Stomach (tissue), 19 donors: ENCODE measurements at places on chromosomes 1 and 21. TPM values are rescaled to one million over a fixed set of nuclear protein-coding genes. Genes with fewer than 3 reads are reported as not detected.

- DNase-seq, result no peak
These were observed 28.5 kb downstream of the WNT4 start for GRCh38 chr1:22114083-22115012.

DNA sequence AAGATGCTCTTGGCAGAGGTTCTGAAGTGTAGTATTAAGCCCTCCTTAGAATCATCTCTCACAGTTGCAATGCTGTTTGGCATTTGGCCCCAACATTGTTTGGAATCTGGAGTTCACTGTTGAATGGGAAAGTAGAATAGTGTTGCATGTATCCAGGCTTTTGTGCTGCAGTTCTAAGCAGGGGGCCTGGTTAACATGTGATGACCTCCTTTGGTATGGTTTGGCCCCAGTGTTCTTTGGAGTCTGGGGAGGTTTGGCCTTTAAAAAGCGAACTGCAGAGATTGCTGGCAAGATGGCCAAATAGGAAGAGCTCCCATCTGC, 61.8 kb upstream of the PLD5 start:
- no peak for DNase-seq

The TPM3 gene
- 101 TPM for polyA plus RNA-seq

DNA sequence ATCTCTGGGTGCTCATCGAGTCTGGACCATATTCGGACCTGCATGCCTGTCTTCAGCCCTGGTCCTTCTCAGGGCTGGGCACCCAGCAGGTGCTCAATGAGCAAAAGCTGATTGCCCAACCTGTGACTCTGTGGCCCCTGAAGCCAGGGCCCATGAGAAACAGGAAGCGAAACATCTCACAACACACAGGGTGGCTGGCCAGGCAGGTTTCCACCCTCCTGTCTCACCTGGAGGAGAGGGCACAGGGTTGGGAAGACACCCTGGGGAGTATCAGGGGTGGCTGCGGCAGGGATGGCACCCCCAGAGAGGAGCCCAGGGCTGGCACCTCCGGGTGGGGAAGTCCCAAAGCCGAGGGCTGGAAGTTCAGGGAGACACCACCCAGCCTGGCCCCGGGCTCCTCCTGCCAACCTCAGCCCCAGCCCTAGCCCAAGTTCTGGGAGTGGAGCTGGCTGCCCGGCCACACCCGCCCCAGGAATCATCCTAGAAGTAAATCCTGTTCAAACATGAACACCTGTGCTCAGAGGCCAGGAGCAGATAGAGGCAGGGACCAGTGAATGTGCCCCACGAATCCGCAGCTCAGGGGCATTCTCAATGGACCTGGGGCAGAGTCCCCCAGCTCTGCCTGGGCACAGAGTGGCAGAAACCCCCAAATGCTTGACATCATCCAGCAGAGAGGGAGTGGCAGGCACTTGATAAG, 54.6 kb downstream of the RAP1GAP start:
- DNase-seq, result peak; percentile 67

The B3GALNT2 gene
- 6.2 TPM for polyA plus RNA-seq

GRCh38 chr1:156135930-156136871, 17.2 kb upstream of the SEMA4A start:
- DNase-seq, result no peak

The PLPPR4 gene
- polyA plus RNA-seq, result not detected

The NBL1 gene
- 111 TPM for polyA plus RNA-seq

DNA sequence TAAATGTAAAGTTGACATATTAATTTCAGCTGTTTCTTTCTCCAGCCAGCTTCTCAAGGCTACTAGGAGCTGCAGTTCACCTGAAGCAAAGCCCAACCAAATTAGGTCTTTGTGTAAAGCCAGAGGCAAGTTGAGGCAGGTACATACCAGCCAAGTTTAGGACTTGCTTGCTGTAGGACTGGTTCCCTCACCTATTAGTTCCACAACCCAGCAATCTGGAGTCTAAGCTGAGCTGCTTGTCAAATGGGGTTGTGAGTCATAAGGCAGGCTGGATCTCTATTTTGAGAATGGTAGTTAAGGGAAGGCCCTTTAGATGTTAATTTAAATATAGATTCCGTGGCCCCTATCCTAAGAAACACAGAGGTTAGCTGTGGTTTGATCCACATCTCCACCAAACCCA, 7.6 kb upstream of the FLG2 start:
- peak; percentile 2 for DNase-seq

The LRRC39 gene
- polyA plus RNA-seq, result 0.98 TPM

The PGBD5 gene
- 0.20 TPM for polyA plus RNA-seq

The ZNF362 gene
- 10.1 TPM for polyA plus RNA-seq

DNA sequence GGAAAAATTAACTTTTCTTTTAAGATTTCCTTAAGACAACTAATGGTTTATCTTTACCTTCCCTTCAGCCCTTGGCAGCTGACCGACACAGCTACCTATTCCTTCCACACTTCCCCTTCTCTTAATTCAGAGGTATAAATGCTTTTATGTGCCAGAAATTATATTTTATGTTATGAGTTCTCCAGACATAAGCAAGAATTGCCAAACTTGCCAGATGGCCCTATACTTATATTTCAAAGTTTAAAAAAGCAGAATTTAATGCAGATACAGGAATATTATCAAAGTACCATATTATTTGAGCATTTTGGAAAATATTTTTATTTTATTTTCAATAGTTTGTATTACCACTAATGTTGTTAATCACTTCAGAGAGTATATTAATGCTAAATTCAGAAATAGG, 445.0 kb downstream of the PTBP2 start:
- DNase-seq, result no peak

DNA sequence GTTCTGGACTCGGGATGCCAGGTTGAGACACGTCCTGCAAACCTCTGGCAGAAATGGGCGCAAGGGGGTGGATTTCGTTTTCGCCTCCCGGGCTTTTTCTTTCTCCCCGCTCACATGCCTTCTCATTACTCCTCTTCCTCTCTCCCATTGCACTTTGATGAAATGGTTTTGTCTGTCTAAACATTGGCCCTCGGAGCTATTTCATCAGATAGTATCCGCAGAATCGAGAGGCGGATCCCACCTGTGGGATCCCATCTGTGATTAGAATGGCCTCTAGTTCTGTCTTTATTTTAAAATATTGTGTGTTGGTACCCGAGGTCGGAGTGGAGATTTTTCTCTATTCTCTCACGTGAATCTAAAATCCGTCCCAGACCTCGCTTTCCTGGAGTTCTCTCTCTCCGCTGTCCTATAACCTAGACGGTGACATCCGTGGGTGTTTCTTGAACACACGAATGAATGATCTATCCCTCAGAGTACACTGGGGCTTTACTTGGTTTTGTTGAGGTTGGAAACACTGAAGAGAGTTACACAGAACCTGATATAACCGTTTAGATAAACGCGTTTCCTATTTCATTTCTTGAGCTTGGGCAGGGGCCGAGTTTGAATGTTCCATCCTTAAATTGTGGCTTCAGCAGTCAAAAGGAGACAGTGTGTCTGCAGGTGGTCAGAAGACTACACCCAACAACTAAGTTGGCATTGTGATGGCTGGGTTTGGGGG, 2.0 kb downstream of the EDARADD start:
- DNase-seq, result no peak

DNA sequence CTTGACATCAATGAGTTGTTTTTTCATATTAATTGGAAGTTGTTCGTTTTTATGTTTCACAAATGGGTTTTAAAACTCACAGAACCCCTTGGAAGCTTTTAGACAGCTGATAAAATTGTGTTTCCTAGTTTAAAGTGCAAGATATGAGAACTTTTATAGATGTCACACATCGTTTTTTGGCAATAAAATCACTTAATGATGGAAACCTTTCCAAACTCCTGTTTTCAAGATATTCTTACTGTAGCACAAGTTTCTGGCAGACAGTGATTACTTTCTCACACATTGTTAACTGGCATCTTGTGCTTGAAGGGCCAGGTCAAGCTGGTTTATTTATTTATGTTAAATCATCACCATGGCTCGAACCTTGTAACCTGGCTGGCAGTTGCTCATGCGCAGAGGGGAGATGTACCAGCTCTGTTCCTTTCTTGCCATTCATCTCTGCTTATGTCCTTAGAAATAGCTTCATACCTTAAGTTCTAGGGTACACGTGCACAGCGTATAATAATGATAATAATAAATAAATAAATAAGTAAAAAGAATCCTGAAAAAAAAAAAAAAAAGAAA, 10.2 kb upstream of the RCAN1 start:
- DNase-seq, result no peak
